ENCODE measurements at places on chromosomes 4 and X. TPM values are rescaled to one million over a fixed set of nuclear protein-coding genes. Genes with fewer than 3 reads are reported as not detected.

Gene GATA1
- total RNA-seq = not detected

Gene CENPE
- total RNA-seq = 55.7 TPM

Gene MID1
- total RNA-seq = 22.8 TPM

Gene IL13RA1
- 1.8 TPM for total RNA-seq

GRCh38 chr4:147594107-147594506 lies 23.1 kb upstream of the TMEM184C start:
- DNase-seq = no peak

GRCh38 chrX:19964017-19964710 lies 26.7 kb downstream of the BCLAF3 start:
- DNase-seq = no peak

GRCh38 chr4:80423553-80424224 lies 88.2 kb downstream of the CFAP299 start:
- DNase-seq = no peak

DNA sequence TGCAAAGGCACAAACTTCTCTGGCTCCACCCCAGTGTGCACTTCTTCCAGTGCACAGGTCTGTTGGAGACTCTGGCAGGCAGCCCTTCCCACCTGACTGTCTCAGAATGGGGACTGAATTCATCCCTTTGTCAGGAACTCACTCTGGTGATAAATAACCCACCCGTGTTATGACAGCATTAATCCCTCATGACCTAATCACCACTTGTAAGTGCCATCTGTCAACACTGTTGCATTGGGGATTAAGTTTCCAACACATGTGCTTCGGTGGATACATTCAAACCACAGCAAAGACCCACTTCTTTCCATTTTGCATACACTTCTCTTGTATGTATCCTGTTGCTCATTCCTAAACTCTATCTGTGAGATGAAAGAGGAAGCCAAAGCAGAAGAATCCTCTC lies 1002.9 kb upstream of the IGFBP7 start:
- DNase-seq = no peak

DNA sequence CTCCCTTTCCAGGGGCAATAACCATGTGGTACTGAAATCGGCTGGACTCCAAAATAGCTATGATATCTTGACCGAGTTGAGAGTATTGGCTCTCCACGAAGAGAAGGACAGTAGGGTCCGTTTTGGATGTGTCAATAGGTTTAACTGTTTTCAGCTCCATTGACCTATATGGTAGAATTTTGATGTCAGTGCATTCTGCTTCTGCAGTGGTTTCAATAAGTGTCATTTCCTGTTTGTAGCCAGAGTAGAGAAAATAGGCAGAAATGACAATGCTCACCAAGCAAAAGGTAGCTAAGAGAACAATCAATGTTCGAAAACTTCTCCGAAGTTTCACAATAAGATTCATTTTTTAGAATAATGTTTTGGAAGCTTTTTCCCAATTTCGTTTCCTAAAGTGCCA lies 36.7 kb downstream of the NDST4 start:
- no peak for DNase-seq

DNA sequence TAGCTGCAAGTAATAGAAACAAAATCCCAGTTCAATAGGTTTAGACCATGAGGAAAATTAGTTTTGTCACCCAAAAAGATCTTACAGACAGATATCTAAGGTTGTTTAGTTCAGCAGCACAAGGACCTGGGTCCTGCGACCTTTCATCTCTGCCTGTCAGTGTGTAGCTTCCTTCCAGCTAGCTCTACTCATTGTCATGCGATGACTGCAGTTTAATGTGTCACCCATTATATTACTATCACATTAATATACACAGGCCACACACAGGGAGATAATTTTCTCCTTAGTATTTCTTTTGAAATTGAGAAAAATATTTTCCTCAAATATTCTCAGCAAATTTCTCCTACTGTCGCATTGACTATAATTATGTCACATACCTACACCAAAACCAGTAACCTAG lies 232.1 kb upstream of the ARSJ start:
- DNase-seq = no peak

DNA sequence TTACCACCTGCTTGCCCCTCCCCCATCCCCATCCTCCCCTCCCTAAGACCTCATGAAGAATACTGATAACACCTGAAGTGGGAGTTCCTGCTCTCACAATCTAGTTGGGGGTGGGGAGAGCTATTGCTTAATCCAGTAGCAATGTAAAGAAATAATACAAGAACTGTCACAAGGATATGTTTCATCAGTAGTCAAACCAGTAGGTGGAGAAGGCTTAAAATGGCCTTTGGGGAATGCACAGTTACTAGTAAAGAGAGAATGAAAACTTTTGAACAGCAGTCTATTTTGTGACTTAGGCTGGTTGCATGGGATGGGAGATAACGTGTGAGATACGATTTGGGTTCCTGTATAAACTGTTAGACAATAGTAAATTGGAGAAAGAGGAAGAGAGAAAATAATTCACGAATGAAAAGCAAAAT lies 6.0 kb downstream of the GALNT7 start:
- DNase-seq = no peak

DNA sequence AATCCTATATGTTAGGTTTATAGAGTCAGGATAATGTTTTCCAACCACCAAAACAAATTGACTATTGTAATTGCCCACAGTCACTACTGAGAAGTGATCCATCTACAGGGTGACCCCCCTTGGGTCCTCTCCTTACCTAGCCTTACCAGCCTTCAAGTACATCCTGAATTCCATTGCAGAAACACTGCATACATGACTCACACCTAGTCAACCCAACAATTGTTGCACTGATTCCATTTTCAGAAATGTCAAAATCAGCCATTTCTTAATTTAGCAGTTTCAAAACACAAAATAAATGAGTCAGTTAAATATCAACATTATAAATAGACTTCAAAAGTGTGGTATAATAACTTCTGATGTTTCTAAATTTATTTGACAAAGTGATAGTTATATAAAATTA lies 106.3 kb upstream of the TNIP3 start:
- no peak for DNase-seq

DNA sequence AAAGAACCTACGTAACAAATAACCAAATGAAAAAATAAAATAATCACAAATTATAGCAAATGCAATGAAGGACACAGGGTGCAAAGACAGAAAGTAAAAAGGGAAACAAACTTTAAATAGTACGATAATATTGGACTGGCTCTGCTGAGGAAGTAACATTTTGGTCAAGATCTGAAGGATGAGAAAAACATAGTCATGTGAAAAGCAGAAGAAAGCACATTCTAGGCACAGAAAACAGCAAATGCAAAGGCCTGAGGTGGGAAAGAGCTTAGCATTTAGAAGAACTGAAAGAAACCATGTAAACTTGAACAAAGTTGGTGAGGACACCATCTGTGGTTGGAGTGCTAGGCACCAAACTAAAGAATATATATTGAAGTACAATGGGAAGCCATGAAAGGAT lies 111.2 kb downstream of the PPP3CA start:
- DNase-seq = no peak

DNA sequence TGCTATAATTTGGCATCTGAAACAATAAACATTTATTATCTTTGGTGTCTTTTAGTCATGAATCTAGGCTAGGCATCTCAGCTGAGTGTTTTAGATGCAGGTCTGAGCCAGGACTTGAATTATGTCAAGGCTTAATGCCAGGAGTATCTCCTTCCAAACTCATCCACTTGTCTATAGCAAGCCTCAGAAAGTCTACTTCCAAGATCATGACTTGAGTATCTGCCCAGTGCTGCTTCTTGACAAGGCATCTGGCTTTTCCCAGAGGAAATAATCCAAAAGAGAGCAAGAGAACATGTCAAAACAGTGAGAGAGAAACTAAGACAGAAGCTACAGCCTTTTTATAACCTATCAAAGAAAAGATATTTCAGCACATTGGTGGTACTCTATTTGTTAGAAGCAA lies 1052.1 kb upstream of the PCDH10 start:
- no peak for DNase-seq

- peak; percentile 11 for DNase-seq
These were observed 2.2 kb downstream of the BTK start for GRCh38 chrX:101383679-101384205.

DNA sequence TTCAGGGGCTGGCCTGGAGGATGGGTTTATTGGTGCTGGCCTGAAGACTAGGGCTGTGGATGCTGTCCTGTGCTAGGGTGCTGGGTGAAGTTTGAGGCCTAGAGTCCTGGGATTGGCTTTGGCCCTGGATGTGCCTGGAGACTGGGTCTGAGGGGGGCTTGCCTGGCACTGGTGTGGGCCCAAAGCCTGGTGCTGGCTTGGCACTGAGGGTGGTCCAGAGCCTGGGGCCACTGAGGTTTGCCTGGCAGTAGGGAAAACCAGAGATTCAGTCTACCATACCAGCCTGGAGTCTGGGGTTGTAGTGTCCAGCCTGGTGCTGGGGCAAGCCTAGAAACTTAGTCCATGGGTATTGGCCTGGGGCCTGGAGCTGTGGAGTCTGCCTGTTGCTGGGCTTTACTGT lies 16.6 kb downstream of the BMP15 start:
- no peak for DNase-seq

- DNase-seq = peak; percentile 24
These were observed 24.4 kb downstream of the DCX start for GRCh38 chrX:111387470-111388070.

GRCh38 chr4:94378047-94378446 lies 35.4 kb upstream of the HPGDS start:
- DNase-seq = no peak

DNA sequence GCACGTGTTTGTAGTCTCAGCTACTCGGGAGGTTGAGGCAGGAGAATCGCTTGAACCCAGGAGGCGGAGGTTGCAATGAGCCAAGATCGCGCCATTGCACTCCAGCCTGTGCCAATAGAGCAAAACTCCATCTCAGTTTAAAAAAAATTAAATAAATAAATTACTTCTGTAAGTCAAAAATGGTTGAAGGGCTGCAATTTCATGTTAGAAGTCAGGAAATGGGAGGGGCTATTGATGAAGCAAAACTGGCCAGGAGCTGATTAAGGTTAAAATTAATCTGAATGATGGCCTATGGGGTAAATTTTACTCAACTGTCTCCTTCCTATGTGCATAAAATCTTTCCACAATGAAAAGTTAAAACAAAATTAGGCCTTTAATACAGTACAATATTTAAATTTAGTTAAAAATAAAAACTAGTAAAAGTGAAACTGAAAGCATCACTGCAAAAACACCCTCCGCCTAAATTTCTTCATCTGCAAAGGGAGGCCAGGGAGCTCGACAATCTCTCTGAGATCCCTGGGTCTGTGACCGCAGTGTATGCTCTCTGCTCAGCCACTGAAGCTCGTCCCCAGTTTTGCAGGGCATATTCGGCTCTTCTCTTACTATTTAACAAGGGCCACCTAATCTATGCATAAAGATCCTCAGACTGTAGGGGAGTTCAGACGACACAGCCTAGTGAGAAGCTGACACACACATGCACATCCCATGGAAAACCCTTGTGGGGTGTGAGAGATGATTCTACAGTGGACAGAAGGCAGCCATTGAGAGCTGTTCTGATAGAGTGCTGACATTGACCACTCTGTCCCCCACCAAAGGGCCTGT lies 57.2 kb downstream of the IRF2 start:
- no peak for DNase-seq

GRCh38 chr4:5018096-5018495 lies 1.2 kb downstream of the CYTL1 start:
- DNase-seq = no peak

DNA sequence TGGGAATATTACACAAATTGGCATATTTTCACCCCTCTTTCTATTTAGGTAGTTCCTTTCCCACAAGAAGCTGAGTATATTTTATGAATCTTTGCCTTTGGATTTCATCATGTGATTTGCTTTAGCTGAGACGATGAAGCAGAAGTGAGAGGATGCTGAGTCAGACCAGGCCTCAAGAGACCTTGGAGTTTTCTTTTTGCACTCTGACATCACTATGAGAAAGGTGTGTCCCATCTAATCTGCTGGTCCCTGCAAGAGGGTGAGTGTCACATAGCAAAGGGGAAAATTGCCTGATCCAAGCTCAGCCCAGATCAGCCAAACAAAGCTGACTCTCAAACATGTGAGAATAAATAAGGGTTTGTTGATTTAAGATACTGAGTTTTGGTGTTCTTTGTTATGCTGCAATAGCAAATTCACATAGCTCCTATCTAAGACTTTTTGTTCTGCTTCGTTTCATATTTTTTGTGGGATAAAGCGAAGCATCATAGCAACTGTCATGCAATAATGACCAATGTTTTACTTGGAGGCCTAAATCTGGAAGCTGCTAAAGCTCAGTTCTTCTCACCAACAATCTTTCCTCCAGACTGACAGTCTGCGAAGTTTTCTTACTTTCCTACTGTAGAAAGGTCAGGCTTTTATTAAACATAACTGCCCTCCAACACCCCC lies 176.9 kb downstream of the PDHA2 start:
- no peak for DNase-seq

Data from neural progenitor cell (in vitro differentiated cells).